GM18507 (cell line): ENCODE measurements at places on chromosomes 2 and 18.

GRCh38 chr2:69017080-69017479 lies 4.1 kb downstream of the ANTXR1 start:
- no peak for DNase-seq

DNA sequence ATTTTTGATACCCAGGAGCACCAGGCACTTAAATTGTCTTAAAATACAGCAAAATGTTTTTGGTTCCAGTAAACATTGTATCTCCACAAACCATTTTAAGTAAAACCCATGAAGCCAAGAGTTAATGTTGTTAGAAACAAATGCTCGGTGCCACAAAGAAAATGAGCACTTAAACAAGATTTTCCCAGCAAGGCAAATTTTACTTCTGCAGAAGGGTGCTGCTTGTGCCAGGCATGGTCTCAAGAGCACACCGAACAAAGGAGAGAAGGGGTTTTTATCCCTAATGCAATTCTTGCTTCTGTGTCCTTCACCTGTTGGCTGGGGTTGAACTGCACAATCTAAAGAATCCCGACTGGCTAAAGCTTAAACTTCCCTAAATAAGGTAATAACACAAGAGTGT lies 286.7 kb downstream of the ADCYAP1 start:
- no peak for DNase-seq

DNA sequence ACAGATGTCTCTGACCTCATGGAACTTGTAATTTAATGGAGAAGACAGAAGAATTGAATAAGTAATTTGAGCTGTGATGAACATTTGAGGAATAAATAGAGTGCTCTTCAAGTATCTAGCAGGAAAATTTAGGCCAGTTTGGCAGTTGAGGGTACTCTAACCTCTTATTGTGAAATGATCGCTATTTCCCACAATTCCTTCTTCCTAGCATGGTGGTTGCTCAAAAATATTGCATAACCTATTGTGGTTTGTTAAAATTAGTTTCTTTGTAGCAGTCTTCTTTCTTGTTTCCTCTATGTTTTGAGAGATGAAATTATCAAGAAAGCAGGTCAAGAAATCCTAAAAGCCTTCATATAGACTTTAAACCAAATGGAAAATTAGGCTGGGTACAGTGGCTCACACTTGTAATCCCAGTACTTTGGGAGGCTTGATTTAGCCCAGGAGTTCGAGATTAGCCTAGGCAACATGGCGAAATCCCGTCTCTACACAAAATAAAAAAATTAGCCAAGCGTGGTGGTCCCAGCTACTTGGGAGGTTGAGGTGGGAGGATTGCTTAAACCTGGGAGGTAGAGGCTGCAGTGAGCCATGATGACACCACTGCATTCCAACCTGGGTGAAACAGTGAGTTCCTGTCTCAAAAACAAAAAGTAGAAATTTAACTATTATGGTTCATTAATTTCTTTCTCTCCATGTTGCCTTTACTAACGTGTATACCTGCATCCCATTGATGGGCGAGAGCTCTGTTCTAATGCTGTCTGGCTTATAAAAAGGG lies 58.7 kb downstream of the RBKS start:
- DNase-seq, result no peak

DNA sequence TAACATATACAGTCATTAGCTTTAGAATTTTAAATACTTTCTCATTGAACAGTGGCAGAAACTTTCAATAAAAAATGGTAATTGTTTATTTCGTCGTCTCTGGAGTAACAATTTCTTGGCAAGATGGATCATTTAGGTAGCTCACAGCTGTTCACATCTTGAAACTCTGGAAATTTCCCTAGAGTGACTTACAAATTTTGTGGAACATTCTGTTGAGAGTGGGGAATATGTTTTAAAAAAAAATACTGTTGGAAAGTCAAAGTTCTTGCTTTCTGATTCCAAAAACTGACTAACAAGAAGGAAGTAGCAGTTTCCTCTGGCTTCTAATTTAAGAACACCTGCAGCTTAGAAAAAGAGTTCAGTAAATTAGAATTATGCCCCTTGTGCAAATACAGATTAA lies 11.2 kb upstream of the CALCRL start:
- DNase-seq, result no peak

DNA sequence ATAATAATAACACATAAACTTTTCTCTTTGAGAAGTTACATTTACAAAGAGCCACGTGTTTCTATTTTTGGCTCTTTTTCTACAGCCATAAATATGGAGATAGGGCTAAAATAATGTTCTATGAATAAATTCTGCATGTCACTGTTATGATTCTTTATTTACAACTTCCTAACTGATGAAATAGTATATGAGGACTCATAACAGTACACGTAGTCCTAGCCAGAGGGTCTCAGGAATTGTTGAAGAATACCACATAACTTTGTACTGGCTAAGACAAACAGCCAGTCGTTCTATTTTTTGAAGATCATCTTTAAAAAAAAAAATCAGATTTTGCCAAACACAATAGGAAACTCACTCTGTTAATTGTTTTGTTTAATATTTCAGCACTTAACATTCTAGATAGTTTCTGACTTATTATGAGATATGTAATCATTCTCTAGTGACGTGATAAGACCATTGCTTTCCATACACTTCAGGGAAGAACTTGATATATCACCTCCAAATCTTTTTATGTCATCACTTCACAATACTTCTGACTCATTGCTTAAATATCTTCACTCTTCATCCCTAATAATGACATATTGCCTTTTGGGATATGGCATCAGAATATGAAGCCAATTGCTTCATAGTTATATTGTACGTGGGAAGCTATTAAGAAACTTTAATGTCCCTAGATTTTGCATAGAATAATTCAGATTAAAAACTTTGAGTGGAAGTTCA lies 256.1 kb downstream of the XIRP2 start:
- DNase-seq, result no peak

- DNase-seq, result no peak
Measured at GRCh38 chr2:88582030-88582429, 45.2 kb downstream of the EIF2AK3 start.

DNA sequence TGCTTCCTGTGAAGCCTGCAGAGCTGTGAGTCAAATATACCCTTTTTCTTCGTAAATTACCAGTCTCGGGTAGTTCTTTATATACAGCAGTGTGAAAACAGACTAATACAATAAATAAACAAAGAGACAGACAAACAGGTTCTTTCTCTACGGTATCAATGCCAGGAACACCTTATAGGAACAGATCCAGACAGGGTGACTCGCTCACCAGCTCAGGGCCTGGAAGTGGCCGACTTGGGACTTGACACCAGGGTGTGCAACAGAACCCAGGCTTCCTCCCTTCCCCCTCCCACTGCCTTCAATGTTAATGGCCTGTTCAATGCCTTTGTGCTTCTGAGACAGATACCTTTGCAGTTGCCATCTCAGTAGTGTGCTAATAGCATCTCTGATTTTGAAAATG lies 309.5 kb downstream of the ALK start:
- DNase-seq, result no peak

GRCh38 chr2:64819774-64820688 lies 166.3 kb upstream of the SERTAD2 start:
- peak; percentile 43 for DNase-seq

DNA sequence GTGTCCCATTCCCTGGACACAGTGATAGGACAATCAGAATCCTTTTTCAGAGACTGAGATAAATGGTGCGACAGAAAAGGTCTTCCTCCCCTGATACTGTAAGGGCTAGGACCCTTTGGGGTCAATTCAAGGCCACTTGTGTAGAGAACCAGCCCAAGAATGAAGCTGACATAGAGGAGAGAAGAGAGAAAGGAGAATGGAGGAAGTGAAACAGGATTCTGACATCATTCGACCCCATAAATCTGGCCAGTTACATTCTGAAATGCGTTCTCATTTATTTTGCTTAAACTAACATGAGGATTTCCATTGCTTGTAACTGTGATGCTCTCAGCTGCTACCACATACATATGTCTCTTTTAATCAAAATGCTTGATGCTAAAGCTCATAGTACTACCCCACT lies 148.1 kb downstream of the TMEM163 start:
- DNase-seq, result no peak

GRCh38 chr2:238231809-238232208 lies 8.0 kb downstream of the HES6 start:
- DNase-seq, result no peak
